ENCODE measurements at places on chromosomes 16 and 17. TPM values are rescaled to one million over a fixed set of nuclear protein-coding genes. Genes with fewer than 3 reads are reported as not detected.

PKMYT1 gene
- total RNA-seq = 122 TPM

DCAKD gene
- 38.6 TPM for total RNA-seq

SULT1A2 gene
- 0.50 TPM for total RNA-seq

EMP2 gene
- not detected for total RNA-seq

MAF gene
- total RNA-seq = 34.4 TPM

TPSG1 gene
- not detected for total RNA-seq

ALOX12B gene
- 0.27 TPM for total RNA-seq

PIRT gene
- total RNA-seq = not detected

CKLF gene
- total RNA-seq = 132 TPM

HS3ST6 gene
- not detected for total RNA-seq

IL34 gene
- total RNA-seq = not detected

SEPTIN1 gene
- 413 TPM for total RNA-seq

SPPL2C gene
- not detected for total RNA-seq

SLC35G6 gene
- not detected for total RNA-seq

- no peak for DNase-seq
These were observed 373.0 kb upstream of the DYNLRB2 start for GRCh38 chr16:80167657-80168390.

GRCh38 chr17:41722231-41722630 lies 10.1 kb downstream of the GAST start:
- DNase-seq = no peak

GRCh38 chr16:80594756-80595155 lies 54.0 kb downstream of the DYNLRB2 start:
- DNase-seq = no peak

DNA sequence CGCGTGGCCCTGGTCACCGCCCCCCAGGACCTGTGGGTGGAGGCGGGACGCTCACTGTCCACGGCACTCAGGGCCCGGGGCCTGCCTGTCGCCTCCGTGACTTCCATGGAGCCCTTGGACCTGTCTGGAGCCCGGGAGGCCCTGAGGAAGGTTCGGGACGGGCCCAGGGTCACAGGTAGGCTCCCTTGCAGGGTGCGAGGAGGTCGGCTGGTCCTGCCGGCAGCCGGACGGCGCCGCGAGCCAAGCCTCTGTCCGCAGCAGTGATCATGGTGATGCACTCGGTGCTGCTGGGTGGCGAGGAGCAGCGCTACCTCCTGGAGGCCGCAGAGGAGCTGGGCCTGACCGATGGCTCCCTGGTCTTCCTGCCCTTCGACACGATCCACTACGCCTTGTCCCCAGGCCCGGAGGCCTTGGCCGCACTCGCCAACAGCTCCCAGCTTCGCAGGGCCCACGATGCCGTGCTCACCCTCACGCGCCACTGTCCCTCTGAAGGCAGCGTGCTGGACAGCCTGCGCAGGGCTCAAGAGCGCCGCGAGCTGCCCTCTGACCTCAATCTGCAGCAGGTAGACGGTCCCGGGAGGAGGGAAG lies 1.3 kb downstream of the GUCY2D start:
- no peak for DNase-seq

- DNase-seq = no peak
These were observed 10.3 kb downstream of the RETREG3 start for GRCh38 chr17:42598905-42599304.

- DNase-seq = no peak
These were observed 5.0 kb downstream of the TAOK2 start for GRCh38 chr16:29978564-29979270.

- DNase-seq = no peak
These were observed 36.8 kb downstream of the ADCY7 start for GRCh38 chr16:50303041-50303604.

- DNase-seq = no peak
These were observed 39.2 kb downstream of the IFT140 start for GRCh38 chr16:1572673-1573072.

- no peak for DNase-seq
These were observed 33.9 kb upstream of the GSE1 start for GRCh38 chr16:85579191-85579590.

- DNase-seq = no peak
These were observed 3.7 kb downstream of the RPH3AL start for GRCh38 chr17:348692-349425.

- DNase-seq = no peak
These were observed 14.3 kb downstream of the CMTM3 start for GRCh38 chr16:66618588-66619375.

DNA sequence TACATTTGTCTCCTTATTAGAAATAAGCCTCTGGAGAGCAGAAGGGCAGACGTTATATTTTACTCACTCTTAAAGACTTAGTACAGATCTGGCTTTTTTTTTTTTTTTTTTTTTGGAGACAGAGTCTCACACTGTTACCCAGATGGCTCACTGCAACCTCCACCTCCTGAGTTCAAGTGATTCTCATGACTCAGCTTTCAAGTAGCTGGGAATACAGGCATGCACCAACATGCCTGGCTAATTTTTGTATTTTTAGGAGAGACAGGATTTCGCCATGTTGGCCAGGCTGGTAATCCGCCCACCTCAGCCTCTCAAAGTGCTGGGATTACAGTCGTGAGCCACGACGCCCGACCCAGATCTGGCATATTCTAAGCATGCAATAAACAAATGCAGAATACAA lies 36.4 kb upstream of the TMEM97 start:
- DNase-seq = no peak

DNA sequence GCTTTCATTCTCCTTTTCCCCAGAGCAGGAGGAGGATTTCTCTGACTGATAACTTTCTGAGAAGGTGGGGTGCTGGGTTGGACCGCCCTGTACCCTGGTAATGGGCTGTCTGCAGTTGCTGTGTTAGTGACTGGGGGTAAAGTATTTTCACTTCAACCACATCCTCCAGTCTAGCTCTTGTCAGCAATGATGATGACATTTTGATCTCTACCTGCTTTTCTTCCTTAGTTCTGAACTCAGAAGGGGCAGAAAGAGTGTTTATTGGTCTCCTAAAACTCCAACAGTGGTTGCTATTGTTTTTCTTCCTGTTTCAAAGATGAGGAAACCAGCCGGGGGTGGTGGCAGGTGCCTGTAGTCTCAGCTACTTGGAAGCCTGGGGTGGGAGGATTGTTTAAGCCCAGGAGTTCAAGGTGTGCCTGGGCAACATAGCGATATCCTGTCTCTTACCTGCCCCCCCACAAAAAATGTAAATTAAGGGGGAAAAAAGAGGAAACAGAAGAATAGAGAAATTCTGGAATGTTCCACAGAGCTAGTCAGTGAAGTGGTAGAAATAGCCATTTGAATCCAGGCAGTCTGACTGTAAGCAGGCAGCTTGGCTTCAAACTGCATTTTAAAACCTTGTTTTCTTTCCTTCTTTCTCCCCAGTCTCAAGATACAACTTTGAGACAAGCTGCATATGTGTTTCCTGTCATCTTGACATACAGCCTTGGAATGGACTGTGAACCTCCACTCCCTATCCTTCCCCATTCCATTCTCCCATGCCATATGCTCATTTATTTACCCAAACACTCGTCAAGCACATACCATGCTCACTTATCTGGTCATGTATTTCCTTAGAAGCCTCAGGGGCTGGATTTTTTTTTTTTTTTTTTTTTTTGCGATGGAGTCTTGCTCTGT lies 3.3 kb upstream of the N4BP1 start:
- peak; percentile 81 for DNase-seq

DNA sequence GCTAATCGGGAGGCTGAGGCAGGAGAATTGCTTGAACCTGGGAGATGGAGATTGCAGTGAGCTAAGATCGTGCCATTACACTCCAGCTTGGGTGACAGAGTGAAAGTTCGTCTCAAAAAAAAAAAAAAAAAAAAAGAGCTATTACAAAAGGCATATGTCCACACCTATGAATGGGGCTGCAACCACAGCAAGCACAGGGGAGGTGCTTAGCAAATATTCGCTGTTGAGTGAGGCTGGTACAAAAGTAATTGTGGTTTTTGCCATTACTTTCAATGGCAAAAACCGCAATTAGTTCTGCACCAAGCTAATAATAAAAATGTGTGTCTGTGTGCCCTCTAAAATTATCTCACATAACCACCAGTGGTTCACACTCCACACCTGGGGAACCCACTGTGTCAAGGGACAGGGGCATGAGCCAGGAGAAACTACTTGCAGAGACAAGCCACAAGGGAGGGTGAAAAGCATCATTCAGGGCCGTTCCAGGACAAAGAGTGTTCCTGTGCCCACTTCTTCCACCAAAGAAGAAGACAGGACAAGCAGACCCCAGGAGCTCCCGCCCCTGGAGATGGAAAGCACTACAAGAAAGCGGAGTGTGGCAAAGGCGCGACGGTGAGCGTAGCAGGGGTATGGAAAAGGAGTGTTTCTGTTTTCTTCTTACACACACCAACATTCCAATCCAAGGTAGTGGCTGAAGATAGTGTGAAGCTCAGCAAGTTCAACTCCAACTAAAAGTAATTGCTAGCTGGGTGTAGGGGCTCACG lies 84.4 kb upstream of the CNEP1R1 start:
- no peak for DNase-seq

DNA sequence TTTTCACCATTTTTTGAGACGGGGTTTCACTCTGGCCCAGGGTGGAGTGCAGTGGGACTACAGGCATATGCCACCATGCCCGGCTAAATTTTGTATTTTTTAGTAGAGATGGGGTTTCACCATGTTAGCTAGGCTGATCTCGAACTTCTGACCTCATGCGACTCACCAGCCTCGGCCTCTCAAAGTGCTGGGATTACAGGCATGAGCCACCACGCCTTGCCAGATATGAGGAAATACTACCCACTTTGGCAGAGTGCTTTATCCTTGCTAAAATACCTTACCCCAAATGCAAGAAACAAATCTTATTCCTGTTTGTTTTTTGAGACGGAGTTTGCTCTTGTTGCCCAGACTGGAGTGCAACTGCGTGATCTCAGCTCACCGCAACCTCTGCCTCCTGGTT lies 62.9 kb upstream of the MGAT5B start:
- DNase-seq = no peak

DNA sequence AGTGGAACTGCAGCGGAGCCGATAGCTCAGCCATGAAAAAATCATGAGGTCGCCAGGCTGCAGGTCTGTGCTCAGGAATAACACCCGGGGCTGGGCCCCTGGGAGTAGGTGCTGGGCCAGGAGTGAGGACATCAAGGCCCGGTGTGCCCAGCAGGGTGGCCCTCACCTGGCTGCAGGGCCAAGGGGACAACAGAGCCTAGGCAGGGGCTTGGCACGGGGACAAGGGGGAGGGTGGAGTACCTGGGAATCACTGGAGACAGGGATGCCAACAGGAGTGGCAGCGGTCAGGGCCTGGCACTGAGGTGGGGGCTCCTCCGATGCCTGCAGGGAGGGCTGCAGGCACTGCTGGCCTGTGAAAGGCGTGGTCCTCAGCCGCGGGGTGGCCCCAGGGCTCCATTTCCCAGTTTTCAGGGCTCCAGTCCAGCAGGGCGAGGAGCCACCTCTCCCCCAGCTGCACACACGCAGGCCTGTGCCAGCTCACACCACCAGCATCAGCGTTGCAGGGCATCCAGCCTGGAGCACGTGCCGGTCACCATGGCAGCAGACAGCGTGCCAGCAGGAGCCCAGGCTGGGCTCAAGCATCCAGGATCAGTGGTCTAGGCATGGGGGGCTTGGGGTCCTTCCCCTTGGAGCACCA lies 4.7 kb upstream of the FSCN2 start:
- DNase-seq = no peak

- DNase-seq = no peak
These were observed 137.9 kb downstream of the GSG1L start for GRCh38 chr16:27925612-27926011.

DNA sequence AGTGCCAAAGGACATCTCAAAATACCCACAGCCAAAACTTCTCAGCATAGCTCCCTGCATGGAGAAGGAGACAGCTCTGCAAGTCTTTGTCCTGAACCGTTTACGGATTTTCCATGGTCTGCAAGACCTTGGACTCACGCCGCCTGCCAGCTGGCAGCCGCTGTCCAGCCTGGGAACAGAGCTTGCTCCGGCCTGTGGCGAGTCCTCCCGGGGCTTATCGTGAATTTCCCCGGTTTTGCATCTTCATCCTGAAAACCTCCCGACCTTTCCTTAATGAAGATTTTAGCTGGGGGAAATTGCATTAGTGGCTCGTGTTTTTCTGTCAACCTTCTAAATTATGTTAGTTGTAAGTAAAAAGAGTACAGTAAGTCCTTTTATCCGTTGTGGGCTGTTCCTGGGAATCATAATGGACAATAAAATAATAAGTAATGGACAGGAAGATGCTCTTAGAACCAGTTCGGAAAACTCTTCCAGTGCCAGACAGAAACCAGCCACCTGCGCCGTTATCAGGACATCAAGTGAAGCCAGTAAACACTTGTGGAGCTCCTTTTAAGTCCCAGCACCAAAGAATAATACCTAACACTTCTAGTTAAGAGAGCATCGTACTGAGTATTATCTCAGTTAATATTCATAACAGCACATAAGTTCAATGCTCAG lies 112.4 kb upstream of the NOL11 start:
- DNase-seq = no peak

- peak; percentile 30 for DNase-seq
These were observed 104.6 kb upstream of the CACNG3 start for GRCh38 chr16:24151482-24151939.

GRCh38 chr17:45998987-45999899 lies at the start of gene STH:
TSS of gene STH (plus strand) at chr17:45999250. CDS start at chr17:45999280, 30 bp downstream.
- DNase-seq = no peak

GRCh38 chr17:17710728-17711541 lies 29.7 kb downstream of the RAI1 start:
- no peak for DNase-seq

DNA sequence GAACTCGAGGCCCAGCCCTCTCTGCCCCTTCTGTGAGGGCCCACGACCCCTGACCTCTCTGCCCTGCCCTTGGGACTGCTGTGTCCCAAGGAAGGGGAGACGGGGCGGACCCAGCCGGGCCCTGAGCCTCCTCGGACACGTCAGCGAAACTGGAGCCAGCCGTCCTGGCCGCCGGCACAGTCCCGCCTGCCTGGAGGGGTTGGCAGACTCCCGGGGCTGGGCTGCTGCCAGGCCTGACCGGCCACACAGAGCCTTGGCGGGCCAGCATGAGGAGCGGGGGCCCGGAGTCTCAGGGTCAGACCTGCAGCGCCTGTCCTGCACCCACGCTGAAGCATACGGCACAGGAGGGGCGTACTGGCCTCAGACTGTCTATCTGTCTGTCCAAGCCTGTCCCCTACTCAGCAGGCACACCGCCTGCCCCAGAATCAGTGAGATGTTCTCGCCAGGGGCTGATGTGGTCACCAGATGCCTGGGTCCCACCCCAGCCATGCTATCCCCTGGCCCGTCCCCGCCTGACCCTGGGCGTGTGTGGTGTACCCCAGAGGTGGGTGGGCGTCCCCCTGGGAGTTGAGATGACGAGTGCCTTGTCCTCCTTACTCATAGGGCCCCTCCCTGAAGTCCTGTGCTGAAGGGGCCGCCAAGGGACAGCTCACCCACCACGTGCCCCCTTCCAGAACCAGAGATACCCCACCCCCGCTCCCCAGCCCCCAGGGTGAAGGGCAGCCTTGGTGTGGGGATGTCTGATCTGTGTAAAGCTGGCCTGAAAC lies 4.7 kb downstream of the VASN start:
- DNase-seq = no peak

DNA sequence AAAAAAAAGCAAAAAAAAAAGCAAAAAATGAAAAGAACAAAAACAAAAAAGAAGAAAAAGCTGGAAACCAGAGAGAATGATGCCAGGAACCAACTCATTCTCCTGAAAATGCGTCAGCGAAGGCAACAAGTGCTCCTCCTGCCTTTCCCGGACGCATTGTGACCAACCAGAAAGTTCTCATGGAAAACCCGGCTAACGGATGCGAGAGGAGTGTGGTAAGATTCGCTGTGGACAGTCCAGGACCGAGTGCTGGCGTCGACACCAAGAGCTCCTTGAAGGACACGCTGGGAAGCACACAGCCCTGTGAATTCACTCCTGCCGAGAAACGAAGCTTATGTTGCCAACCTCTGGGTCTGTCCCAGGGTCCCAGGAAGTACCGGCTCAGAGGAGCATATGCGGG lies 43.4 kb downstream of the METRNL start:
- DNase-seq = no peak

GRCh38 chr17:1186923-1187771 lies 7.4 kb upstream of the ABR start:
- peak; percentile 72 for DNase-seq

Data from activated CD4-positive, alpha-beta T cell treated with anti-CD3 and anti-CD28 coated beads, Interleukin-2, amount 10 ng/mL, durations not matched to agents 7 days and 5 days (primary cell).